ENCODE measurements at places on chromosomes 2 and 18.

GRCh38 chr2:25256488-25256875 is 85.2 kb downstream of the DNMT3A start:
- no peak for DNase-seq

- DNase-seq: no peak
These were observed 7.5 kb upstream of the YPEL5 start for GRCh38 chr2:30139131-30139870.

DNA sequence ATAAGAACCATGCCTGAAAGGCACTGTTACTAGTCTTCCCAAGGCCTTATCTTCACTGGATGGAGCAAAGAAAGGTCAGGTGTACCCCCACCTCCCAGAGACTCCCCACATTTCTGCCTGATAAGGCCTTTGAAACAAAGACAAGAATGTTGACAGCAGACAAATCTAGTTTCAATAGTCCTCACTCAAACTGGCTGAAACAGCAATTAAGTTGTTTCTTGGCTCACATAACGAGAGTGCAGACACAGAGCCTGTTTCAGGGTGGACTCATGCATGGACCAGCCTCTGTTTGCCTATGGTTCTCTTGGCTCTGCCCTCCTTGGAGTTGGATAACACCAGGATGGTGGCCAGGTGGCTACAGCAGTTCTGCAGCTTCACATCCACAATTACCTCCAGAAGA is 7.5 kb upstream of the CFAP221 start:
- DNase-seq: no peak

DNA sequence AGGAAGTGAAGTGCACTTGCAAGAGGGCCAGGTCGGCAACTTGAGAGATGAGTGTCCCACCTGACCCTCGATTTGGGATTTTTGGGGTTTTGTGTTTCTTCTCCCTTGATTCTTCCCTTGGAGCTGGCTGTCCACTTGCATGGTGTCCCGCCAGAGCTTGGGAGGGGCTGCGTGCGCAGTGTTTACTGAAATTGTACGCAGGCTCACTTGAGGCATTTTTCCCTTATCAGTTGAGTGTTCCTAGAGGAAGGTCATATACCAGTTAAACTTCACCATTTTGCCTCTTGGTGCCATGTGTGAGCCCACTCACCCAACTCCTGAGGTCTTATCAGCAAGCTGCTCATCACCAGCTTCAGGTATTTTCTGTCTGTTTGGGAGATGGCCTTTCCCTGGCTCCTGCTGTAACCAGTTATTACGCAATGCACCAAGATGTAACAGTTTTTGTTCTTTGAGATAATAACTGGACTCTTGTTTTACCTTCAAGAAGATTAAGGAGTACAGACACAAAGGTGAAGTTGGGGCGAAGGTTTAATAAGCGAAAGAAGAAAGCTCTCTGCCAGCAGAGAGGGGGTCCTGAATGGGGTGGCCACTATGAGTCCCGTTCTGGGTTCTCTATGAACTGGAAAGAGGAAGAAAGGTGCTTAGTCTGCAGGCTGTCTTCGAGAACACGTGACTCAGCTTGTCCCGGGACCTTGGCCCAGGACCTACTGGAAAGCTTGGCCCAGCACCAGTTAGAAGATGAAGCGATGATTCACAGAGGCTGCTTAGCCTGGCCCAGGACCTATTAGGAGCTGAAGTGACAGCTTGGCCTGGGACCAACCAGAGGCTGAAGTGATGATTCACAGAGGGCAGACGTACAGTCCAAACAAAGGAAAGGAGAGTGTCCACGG is 21.5 kb upstream of the TXNL4A start:
- no peak for DNase-seq

GRCh38 chr18:57980573-57981307 is 63.3 kb upstream of the NEDD4L start:
- no peak for DNase-seq
